Epithelial cell of esophagus (primary cell): ENCODE measurements at places on chromosomes 16 and 17.

- DNase-seq: no peak
Observed at GRCh38 chr16:88548131-88548874, 21.9 kb upstream of the ZC3H18 start.

GRCh38 chr16:11586378-11586855 is 302 bp downstream of the LITAF start:
- no peak for DNase-seq

DNA sequence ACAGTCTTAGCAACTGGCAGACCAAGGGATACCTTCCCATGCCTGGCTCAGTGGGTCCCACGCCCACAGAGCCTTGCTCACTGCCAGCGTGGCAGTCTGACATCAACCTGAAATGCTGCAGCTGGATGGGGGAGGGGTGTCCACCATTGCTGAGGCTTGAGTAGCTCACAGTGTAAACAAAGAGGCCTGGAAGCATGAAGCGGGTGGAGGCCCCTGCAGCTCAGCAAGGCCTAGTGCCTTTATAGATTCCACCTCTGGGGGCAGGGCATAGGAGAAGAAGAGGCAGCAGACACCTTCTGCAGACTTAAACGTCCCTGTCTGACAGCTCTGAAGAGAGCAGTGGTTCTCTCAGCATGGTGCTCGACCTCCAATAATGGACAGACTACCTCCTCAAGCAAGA is 263.2 kb downstream of the KIF2B start:
- peak; percentile 29 for DNase-seq

GRCh38 chr16:72241008-72241407 is 69.1 kb upstream of the PMFBP1 start:
- no peak for DNase-seq

DNA sequence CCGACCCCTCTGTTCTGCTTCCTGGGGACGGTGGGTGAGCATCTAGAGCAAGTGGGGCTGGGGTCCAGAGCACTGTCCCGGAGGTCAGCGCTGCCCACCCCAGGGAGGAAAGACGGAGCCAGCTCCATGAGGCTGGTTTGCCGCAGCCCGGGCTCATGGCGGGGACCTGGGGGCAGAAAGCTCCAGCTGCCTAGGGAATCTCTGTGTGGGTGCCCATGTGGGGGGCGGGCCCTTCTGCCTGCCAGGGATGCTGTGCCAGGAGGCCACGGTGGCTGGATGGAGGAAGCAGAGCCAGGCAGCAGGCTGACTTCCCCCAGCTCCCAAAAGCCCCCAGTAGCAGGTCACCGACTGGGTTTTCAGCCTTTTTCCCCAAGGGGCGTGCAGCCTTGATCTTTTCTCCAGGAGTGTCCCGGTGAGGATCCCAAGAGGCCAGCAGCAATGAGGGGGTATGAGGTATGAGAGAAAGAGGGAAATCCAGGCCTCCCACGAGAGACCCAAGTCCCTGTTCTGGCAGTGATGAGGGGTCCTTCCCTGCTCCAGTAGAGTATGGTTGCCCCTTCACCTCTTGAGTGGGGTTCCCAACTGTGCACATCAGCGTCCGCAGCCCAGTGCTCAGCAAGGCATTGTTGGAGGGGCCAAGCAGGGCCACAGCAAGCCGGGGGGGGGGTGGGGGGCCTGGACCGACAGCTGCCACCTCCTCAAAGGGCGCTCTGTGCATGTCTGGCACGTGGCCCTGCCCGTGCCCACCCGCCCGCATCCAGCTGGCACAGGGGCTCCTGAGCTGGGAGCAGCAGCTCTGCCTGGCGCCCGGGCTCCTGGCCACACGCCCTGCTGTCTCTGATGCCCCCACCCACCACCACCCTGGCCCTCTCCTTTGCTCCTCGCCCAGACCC is 15.6 kb upstream of the BCAR1 start:
- no peak for DNase-seq

- DNase-seq: no peak
Observed at GRCh38 chr17:60863892-60864707, 186.4 kb downstream of the BCAS3 start.

DNA sequence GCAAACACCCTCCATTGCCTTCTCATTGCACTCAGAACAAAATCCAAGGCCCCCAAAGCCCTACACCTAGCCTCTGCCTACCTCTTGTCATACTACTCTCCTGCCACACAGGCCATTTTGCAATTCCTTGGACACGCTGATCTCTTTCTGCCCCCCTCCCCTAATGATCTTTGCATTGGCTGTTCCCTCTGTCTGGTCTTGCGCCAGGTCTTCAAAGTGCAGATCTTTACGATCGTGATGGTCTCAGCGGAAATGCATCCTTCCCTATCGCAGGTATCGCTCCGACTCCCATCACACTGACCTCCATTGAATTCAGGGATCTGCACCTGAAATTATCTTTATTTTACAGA is 777 bp upstream of the MOSMO start:
- DNase-seq: no peak

DNA sequence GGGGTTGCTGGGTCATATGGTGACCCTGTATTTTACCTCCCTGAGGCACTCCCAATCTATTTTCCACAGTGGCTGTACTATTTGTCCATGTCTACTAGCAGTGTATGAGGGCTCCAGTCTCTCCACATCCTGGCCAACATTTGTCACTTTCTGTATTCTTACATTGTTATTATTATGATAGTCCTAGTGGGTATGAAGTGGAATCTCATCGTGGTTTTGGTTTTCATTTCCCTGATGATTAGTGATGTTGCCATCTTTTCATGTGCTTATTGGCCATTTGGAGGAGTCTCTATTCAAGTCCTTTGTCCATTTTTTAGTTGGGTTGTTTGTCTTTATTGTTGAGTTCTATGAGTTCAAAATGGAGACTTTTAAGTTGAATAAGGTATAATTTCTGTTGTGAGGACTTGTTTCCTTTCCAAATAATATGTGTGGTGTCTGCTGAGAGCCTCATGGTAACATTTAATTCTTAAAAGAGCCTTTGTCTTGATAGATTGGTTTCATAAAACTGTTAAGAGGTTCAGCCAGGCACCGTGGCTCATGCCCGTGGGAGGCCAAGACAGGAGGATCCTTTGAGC is 108.2 kb downstream of the RPTOR start:
- DNase-seq: no peak

DNA sequence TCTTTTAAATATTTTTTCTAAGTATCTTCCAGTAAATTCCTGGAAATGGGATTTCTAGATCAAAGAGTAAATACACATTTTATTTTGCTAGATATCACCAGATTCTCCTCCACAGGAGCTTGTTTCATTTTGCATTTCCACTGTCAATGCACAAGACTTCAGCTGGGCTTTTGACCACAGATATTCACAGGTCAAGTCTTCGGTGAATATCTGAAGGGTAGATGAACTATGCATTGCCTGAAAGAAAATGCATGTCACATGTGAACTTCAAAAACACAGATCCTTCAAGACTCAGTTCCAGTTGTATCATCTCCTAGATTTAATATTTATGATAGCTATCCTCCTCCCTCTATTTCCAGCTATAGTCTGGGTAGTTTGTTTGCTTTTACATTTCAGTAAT is 963.6 kb upstream of the GOT2 start:
- DNase-seq: no peak

GRCh38 chr16:50151322-50151721 is 1.8 kb upstream of the TENT4B start:
- no peak for DNase-seq

GRCh38 chr17:43645765-43646481 is 15.8 kb downstream of the MEOX1 start:
- DNase-seq: peak; percentile 44

DNA sequence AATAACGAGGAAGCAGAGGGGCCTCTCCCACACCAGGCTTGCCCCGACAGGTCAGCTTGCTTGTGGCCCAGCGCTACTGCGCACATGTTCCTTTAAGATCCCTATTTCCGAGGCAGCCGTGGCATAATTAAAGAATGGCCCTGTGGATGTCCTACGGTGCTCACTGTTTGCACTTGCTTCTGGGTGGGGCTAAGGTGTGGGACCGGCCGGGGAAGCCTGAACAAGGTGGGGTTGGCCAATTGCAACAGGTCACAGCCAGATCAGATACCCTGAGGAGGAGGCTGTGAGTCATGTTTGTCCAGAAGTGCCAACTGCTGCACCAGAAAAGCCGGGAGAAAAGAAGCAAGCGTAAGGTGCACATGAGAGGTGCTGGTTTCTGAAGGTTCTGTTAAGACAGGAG is 158.5 kb upstream of the CACNG5 start:
- DNase-seq: peak; percentile 98

DNA sequence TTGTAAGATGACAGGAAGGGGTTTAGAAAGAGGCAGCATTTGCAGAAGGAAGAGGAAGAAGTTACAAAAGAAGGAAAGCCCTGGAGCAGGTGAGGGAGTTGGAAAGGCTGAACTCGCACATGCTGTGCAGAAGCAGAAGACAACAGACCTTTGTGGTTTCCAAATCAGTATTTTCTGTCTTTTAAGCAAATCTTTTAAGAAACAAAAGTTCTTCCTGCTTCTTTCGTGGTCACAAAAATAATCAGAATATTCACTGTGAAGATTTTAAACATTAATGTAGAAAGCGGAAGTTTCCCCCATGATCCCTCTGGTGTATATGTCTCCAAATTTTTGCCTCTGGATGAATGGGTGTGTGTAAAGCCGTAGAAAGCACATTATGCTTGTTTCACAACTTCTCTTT is 25.8 kb downstream of the ZNRF1 start:
- DNase-seq: no peak

- DNase-seq: no peak
Observed at GRCh38 chr16:66287416-66287815, 79.1 kb upstream of the CDH5 start.

DNA sequence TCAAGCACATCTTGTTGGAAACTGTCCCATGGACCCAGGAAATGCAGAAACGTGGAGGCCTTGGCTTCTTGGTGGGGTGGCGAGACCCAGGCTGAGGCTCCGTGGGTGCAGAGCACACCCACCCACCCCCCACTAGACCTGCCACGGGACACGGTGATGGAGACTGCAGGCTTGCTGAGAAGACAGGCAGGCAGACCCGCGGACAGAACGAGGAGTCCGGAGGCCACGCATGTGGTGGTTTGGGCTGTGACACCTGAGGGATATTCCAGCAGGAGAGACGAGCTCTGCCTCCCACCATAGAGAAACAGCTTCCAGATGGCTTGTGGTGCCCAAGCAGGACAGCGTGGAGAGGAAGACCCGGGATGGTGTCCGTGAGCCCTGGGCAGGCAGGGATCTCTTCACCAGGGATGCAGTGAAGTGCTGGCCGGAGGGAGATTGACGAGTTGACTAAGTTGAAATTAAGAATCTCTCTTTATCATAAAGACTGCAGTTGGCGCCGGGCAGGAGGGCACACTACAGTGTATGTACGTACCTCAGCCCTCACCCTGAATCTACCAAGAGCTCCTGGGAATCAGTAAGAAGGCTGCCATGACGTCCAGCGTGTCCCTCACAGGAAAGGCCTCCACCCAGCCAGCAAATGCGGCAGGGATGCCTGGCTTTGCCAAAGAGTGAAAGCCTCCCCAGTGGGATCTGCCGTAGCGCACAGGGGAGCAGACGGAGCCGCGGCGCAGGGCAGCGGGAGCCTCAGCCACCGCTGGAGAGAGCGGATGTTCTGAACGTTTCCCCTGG is 8.2 kb downstream of the UBE2I start:
- DNase-seq: no peak

- no peak for DNase-seq
Observed at GRCh38 chr17:31050948-31051347, 43.8 kb upstream of the NF1 start.

DNA sequence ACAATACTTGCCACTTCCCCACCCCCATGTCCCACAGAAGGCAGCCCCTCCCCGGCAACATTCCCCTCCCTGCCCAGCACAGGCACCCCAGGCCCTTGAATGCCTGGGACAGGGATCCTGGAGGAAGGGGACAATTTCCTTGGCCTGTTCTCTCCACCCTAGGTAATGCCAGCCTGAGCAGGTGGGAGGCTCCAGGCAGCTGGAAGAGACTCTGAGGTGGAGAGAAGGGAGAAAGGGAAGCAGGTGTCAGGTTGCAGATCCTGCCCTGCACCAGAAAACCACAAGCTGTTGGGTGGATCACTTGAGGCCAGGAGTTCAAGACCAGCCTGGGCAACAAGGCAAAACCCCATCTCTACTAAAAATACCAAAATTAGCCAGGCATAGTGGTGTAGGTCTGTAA is 8.9 kb downstream of the MPP2 start:
- DNase-seq: no peak

GRCh38 chr17:58569196-58569595 is 54.8 kb upstream of the MTMR4 start:
- no peak for DNase-seq

DNA sequence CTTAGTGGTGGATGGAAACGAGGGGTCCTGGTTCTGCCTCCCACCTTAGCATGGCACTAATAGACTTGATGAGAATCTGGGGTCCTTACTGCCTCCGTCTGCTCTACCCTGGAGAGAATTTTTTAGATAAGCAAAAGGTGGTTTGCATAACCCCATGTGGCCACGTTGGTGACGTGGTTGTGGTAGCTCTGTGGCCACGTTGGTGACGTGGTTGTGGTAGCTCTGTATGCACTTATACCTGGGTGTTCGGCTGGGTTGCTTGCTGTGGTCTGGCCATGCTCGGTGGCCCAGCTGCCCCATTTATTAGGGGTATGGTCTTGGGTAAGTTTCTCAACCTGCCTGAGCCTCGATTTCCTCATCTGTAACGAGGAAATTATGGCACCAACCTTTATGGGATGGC is 13.0 kb downstream of the SPIRE2 start:
- no peak for DNase-seq

- DNase-seq: no peak
Observed at GRCh38 chr17:29165800-29166506, 14.2 kb downstream of the MYO18A start.

DNA sequence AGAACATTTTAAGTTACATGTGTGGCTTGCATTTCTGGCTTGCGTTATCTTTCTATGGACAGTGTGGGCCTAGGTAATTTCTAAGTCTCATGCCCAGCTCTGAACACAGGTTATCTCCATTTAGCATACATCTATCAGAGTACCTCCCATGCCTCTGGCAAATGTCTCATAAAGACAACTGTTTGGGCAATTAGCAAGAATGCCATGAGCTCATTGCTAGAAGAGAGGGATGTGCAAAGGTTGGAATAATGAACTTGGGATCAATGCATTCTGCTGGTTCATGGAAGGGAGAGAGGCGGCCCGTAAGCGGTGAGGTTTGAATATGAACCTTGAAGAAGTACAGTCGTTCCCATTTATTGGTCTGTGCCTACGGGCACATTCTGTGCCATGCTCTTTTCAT is 14.4 kb downstream of the SYT17 start:
- peak; percentile 25 for DNase-seq

DNA sequence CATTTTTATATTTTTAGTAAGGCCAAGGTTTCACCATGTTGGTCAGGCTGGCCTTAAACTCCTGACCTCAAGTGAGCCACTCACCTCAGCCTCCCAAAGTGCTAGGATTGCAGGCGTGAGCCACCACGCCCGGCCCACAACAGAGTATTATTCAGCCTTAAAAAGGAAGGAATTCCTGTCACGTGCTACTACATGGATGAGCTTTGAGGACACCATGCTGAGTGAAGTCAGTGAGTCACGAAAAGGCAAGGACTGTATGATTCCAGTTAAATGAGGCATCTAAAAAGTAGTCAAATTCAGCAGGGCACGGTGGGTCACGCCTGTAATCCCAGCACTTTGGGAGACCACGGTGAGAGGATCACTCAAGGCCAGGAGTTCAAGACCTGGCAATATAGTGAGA is 9.7 kb downstream of the CSF3 start:
- peak; percentile 57 for DNase-seq

GRCh38 chr17:8679126-8679525 is 48.6 kb upstream of the MYH10 start:
- no peak for DNase-seq
